Stimulated activated CD4-positive, alpha-beta T cell treated with anti-CD3 and anti-CD28 coated beads, Interleukin-15, amount 100 ng/mL, for 1 hour (primary cell): ENCODE measurements at places on chromosomes 6 and 20.

- no peak for DNase-seq
These were observed 370.5 kb upstream of the RSPO3 start for GRCh38 chr6:126747728-126748540.

DNA sequence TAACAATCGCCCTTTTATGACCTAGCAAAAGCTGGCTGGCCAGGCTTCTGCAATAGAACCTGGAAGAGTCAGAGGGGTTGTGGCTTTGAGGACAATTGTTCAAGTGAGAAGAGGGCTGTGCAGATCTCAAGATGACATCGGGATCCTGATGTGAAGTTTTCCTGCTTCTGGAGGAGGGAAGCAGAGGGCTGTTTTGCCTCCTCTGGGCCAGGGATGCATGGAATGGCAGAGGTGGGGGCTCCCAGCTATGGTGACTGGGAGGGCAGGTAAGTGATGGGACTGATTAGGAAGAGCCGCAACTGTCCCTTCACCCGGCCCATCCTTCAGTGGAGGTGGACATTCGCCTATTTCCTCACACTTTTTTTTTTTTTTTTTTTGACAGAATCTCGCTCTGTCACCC is 43.4 kb upstream of the BLCAP start:
- DNase-seq = no peak

DNA sequence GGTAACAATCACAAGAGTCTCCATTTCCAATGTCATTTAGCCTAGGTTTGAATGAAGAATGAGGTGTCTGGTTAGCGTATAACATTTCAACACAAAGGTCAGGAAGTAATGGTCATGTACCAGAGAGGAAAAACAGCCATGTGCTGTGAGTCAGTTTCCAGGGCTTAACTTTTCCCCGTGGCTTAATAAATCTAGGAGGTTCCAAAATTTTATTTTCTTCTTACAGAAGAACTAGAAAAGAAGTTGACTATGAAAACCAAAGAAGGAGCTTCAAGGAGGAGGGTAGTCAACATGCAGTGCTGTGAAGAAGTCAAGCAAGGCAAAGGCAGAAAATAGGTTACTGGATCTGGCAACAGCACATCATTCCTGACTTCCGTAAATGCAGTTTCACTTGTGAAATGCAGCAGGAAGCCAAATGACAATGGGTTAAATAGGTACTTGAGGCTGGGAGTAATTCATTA is 8.4 kb upstream of the GABRR2 start:
- DNase-seq = no peak

DNA sequence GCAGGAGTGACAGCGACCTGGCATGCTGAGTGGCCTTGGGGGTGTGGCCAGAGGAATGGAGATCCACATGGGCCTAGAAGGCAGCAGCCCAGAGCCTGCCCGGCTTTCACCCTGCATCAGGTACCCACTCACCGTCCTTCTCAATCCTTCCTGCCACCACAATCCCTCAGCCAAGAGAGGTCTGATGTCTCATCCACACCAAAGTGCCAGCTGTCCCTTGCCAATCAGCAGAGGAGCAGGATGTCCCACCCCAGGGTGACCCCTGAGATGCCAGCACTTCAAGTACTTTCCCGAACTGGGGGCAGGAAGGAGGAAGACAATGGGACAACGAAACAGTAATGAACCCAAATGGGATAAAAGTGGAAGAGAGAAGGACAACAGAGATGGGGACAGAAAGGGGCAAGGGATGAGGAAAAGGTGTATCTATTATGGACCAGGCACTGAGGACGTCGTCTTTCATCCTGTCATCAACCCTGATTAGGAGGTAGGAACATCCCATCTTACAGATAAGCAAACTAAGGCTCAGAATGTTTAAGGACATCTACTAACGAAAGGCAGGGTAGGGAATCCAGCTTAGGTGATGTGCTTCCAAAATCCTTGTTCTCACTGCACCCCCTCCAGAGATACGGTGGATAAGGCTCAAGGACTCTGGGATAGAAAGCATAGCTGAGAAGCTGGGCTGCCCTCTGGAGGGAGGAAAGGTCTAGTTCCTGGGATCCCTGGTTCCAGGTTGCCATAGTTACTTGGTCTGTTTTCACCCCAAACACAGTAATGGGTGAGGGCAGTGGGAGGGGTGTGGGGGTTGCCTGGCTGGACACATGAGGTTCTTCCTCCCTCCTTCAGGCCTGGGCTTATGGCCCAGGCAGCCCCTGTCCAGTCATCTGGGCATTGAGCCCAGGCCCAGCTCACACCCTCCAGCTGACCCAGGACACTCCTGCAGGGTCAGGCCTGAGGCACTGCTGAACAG is 4.5 kb upstream of the TNXB start:
- no peak for DNase-seq

DNA sequence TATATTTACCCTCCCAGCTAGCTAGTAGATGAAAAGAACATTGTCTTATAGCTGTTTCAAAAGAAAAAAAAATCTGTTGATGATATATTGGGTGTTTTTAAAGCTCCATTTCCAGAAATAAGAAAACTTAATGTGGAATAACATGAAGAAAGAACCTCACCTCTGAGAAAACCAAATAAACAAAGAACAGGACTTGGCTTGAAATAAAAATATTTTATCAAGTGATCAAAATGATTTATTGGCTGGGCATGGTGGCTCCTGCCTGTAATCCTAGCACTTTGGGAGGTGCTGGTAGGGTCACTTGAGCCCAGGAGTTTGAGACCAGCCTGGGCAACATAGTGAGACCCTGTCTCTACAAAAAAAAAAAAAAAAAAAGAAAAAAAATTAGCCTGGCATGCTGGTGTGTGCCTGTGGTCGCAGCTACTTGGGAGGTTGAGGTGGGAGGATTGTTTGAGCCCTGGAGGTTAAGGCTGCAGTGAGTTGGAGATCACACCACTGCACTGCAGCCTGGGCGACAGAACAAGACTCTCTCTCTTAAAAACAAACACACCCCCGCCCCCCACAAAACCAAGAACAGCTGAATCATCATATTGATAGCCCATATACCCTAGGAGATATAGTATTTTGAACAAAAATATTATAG is 7.9 kb downstream of the RNF24 start:
- DNase-seq = no peak

- no peak for DNase-seq
These were observed 24.5 kb downstream of the TXNDC5 start for GRCh38 chr6:7886132-7886531.

- no peak for DNase-seq
These were observed 62.9 kb downstream of the GTF2H5 start for GRCh38 chr6:158230967-158231550.

GRCh38 chr20:54067606-54068174 is 2.7 kb downstream of the BCAS1 start:
- DNase-seq = no peak

DNA sequence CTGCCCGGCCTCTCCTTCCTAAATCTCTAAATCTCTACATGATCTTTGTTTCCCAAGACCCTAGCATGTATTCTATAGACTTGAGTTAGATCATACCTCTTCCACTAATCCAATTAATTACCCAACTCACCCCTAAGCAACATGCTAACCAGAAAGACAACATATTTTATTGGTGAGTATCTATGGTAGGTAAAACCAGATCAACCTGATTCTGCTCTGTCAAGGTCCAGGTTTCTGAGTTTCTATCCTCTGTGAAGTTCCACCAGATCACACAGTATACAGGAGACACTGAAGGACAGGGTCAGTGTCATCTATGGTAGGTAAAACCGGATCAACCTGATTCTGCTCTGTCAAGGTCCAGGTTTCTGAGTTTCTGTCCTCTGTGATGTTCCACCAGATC is 363.2 kb upstream of the MARCKS start:
- no peak for DNase-seq

GRCh38 chr6:150266309-150266708 is 102.5 kb upstream of the IYD start:
- no peak for DNase-seq

GRCh38 chr6:161079566-161080262 is 88.1 kb downstream of the MAP3K4 start:
- DNase-seq = peak; percentile 17

DNA sequence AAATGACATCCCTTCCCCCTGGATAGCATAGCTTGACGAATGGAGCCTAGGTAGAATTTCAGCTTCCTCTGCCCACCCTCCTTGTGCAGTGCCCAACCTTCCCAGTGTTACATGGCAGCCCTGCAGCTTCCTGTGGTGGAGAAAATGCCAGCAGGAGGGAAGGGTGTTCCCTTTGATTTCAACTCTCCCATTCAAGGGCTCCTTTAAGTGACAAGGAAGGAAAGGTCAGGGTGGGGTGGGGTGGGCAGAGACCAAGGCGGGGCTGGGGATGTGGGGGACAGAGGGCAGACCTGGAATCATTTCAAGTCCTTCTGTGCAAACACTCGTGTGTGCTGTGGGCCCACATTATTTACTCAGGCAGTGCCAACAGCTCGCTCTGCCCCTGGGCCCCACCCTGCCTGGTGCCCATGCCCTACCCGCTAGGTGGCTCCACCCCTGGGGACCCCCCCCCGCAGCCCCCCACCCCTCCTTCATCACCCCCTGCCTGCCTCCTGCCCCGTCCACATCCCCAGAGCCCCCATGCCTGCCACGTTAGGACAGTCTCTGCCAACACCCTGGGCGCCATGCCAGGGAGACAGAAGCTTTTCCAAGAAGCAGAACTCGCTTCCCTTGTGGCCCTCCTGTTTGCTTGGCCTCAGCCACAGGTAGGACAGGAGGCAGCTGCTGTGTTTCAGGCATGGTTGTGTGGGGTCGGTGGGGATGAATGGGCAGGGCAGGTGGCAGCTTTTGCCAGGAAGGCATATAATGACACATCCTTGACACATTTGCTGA is 9.4 kb downstream of the SPDEF start:
- DNase-seq = no peak

- no peak for DNase-seq
These were observed 901 bp upstream of the TMEM151B start for GRCh38 chr6:44269178-44269920.

DNA sequence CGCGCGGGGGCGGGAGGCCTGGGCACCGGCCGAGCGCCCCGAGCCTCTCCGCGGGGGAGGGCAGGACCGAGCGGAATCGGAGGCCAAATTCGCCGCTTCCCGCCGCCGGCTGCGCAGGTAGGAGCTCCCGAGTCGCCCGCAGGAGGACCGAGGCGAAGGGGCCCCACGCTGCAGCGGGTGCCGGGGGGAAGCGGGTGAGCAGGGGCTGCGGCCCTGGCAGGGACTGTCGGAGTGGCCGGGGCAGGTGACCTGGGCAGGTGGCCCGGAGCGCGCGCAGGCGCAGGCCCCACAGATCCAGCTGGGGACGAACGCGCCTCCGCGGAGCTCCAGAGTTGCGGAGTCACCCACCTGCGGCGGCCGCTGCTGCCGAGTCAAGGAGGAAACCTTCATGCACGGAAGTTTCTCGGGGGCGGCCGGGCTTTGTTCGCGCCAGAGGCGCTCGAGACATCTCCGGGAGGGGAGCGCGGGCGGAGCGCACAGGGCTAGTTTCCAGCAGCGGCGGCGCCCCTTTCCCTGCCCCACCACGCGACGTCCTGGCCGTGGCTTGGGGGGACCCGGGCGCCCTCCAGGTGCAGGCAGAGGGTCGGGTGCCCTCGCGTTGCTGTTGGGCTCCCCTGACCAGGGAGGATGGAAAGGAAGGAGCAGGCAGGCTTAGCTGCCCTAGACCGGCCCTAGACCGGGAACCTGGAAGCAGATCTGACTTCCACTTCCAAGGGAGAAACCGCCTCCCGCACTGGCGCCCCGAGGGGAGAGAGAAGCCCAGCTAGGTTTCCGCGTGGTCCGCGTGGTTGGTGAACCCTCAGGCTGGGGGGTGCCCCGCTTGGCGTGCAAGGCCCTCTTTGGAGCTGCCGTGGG is 590 bp downstream of the SLCO4A1 start:
- DNase-seq = no peak

- DNase-seq = no peak
These were observed 8.0 kb upstream of the NKX2-2 start for GRCh38 chr20:21521596-21522480.
